ENCODE measurements at places on chromosomes 11 and 22.

DNA sequence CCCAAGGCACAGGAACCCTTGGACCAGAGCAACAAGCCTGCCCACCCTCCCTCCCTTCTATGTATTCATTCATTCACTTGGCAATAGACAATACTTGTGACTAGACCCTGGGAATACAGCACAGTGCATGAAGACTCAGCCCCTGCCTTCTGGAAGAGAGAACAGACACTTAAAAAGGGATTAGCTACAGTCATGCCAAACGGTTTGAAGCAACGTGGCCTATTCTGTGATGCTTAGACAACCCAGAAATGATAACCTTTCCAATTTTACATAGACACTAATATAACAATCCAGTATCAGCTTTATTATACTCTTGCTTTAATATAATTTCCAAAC, 52.6 kb downstream of the KREMEN1 start:
- no peak for DNase-seq

DNA sequence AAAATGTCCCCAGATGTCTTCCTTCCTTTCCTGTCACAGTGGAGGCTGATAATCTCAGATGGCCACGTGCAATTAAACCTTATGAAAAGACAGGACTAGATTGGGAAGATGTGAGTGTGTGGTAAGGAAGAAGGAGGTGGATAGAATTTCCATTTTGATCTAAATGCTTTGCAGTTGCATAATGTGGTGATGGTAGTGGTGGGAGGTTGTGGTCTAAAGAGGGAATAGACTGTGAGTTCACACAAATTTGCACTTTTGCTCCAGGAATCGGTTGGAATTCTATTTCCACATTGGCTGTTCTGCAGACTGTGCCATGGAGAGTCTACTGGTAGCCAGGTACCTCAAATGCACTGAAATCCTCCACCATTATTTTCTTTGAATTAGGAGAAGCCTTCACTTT, 93.3 kb downstream of the ZBTB16 start:
- DNase-seq: no peak

DNA sequence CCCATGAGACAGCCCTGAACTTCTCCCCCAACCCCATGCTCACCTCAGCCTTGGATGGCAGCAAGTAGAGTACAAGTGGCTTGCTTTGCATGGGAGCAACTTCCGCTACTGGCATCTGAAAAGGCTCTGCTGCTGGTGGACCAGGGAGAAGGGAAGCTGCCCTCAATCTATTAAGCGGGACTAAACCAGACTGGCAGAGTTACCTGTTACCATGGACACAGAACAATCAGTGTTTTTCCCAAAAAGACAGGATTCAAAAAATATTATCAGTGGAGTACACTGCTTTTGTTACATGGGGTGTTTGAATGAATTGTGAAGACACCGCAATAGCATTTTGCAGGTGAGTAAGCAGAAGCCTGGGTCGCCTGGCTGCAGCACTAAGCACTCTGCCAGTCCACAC, 631.4 kb upstream of the B3GAT1 start:
- no peak for DNase-seq

DNA sequence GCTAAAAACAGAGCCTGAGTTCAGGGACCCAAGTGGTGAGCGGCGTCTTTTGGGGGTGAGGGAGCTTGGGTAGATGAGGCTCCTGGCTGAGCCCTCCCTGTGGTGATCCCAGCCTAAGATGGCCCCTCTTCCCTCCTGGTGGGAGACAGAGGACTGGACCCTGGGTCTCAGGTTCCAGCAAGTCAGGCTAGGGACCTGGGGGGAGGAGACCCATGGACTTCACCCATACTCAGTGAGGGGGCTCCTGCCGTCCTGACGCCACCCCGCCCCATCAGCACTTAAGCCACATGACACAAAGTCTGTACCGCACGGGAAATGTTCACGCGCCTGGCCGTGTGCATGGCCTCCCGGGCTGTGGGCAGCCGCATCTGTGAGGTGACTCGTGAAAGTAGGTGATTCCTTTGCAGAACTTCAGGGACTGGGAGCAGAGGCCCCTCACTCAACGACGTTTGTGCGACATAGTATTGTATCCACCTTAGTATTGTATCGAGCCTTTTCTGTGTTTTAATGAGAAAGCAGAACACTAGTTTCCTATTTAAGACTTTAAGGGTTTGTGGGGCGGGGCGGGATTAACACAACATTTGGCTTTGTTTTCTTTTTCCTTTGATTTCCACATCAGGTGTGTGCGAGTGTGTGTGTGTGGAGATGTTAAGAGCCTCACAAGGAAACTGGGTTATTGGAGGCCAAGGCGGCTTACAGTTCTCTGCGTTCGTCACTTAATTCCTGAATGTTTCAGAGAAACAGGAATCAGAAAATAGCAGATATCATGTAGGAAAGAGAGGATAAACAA, 18.4 kb upstream of the TMEM191C start:
- DNase-seq: no peak

DNA sequence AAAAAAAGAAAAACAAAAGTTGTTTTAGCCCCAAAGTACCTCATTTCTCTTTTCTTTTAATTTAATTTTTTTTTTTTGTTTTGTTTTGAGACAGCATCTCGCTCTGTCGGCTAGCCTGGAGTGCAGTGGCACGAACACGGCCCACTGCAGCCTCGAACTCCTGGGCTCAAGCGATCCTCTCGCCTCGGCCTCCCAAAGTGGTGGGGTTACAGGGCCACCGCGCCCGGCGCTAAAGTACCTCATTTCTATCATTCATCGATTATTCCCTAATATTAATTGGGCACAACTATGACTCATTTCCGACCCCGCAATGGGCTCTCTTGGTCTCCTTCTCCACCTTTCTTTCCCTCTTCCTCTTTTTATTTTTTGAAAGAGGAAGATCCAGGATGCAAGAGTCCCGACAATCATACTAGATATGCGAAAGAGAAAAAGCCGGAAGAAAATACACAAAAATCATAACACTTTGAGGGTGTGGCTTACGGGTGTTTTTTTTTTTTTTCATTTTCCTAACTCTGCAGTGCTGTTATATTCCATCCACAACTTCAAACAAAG, 475 bp upstream of the AIP start:
- DNase-seq: no peak

DNA sequence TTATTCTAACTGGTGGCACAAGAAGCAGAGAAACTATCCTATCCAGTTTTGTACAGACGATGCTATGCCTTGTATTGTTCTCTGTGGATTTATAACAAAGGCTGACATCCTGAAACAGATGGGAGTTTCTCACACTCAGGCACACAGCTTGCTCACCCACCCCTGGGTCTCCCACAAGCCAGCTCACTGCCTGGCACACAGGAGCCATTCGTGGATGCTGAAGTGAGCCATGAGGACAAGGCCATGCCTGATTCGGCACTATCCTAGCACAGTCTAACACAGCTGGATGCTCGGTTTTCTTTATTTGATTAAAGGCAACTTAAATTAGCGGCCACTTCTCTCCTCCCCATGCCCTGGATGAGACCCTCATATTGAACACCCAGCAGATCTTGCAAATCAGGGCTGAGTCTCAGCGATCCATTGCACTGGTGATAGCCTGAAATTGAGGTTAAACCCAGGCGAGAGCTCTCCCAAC, 25.7 kb upstream of the TMPRSS4 start:
- no peak for DNase-seq

DNA sequence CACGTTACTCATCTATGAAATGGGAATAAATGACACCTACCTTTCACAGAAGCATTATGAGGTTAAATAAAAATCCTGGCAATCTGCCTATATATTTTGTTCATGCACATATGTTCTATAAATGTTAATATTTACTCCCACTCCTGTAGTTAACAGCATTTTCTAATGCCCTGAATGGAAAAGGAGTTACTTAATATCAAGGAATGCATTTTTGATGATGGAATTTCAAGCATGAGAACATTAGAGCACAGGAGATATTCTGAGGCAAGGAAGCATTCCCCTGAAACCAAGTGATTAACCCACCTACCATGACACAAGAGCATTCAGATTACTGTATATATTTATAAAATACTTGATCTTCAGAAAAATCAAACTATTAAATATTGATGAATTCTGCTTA, 102.1 kb downstream of the ARHGAP32 start:
- no peak for DNase-seq

DNA sequence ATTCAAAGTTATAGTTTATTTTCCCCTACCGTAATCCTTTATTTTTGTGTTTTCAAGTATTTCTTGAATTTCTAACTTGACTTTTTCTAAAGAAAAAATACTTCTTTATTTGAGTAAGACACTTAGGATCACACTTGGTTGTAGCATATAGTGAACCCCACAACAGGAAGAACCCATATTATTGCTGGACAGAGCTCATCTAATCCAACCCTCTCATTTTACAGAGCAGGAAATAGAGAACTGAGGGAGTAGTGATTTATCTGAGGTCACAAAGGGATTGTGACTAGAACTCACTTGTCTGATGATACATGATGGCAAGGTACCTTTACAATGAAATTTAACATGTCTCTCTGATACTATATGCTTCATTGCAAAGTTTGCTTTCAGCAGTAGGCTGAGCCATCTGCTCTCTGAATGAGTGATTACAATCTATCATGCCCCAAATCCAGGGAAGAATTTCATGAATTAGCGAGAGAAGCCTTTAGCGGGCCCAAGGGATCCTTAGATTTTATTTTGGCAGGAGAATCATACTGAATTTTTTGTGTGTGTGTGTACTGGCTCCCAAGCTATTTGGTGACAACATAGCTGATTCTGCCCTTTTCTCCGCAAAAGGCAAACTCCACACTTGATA, 9.8 kb downstream of the SLC17A6 start:
- DNase-seq: no peak

DNA sequence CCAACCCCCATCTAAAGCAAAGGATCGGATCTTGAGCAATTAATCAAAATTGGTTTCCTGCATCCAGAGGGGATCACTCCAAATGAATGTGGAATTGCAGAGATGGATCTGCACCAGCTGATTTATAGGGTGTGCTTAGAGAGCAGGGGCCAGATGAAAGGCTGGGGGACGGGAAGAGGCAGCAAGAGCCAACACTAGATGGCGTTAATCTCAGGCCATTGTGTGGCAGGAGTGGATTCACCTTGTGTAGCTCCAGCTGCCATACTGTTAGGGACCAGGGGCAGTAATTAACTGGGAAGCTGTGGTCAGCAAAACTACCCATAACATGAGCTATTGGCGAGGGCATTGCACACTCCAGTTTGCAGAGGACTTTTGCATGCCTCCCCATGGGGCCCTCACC, 35.6 kb downstream of the SERPINH1 start:
- no peak for DNase-seq

DNA sequence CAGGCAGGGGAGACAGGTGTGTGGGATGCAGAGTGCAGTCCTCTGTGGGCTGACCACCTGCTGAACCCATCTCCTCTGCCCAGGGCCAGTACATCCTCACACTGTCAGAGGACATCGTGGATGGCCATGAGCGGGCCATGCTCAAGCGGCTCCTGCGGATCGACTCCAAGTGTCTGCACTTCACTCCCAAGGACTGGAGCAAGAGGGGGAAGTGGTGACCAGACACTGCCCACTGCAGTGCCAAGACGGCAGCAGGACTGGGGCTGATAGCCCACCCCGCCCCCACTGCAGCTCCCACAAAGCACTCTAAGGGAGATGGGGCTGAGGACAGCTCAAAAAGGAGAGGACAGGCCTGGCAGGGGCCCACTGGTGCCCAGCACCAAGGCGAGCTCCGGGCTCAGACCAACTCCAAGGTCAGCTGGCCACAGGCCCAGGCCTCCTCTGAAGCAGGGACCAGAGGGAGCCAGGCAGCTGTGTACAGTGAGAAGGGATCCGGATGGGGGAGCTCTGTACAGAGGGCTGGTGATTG, 1.6 kb downstream of the RNASEH2C start:
- DNase-seq: no peak

- no peak for DNase-seq
These were observed 539 bp downstream of the SIRT3 start for GRCh38 chr11:235609-235996.

GRCh38 chr11:126318574-126319373, 14.9 kb downstream of the DCPS start:
- no peak for DNase-seq

GRCh38 chr11:68905421-68906360, 2.0 kb downstream of the IGHMBP2 start:
- no peak for DNase-seq

- peak; percentile 74 for DNase-seq
These were observed 24.8 kb downstream of the APOL1 start for GRCh38 chr22:36277482-36278291.

DNA sequence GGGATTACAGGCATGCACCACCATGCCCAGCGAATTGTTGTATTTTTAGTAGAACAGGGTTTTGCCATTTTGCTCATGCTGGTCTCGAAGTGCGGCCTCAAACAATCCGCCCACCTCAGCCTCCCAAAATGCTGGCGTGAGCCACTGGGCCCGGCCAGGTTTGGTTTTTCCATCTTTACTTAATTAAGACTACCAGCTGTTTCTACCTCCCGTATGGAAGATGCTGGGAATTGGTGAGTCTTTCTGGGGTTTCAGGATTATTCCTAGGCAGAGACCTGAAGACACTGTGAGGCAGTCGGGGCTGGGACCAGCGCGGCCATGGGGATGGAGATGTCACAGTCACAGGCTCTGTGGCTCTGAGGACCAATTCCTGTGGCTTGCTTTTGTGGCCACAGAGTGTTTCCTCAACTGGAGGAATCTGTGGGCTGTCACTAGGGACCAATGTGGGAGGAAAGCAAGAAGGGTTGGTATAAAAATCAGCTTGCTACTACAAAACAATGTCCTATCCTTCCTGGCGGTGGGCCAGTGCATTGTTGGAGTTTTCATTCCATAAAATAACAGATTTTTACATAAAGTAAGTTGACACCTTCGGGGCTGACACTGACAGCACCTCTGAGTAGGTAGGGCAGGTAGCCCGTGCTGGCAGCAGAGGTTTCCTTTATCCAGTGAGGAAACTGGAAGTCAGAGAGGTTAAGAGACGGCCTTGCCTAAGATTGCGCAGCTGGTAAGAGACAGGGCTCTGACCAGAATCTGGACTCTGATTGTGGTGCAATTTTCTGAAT, 8.4 kb upstream of the FTH1 start:
- DNase-seq: no peak

DNA sequence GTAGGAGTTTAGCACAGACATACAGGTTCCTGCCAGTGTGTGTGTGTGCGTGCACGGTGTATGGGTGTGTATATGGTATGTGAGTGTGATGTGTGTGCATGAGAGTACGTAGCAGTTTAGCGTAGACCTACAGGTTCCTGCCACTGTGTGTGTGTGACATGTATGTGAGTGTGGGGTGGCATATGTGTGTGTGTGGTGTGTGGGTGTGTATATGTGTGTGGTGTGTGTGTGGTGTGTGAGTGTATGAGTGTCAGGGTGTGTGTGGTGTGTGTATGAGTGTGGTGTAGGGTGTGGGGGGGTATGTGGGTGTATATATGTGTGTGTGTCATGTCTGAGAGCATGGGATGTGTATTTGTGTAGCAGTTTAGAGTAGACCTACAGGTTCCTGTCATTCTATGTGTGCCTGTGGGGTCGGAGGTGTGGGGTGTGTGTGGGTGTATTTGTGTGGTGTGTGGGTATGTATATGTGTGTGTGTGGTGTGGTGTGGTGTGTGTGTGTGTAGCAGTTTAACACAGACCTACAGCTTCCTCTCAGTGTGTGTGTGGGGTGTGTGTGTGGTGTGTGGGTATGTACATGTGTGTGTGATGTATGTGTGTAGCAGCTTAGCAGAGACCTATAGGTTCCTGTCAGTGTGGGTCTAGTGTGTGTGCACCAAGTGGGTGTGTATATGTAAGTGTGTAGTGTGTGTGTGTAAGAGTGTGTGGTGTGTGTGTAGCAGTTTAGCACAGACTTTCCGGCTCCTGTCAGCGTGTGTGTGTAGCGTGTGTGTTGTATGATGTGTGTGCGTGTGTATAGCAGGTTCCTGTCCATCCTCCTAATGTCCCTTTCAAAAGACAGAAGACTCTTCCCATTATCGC, 31.8 kb upstream of the TBCEL start:
- DNase-seq: no peak

Measured in left colon (tissue), 2 donors.